ENCODE measurements at places on chromosomes 7 and 10.

DNA sequence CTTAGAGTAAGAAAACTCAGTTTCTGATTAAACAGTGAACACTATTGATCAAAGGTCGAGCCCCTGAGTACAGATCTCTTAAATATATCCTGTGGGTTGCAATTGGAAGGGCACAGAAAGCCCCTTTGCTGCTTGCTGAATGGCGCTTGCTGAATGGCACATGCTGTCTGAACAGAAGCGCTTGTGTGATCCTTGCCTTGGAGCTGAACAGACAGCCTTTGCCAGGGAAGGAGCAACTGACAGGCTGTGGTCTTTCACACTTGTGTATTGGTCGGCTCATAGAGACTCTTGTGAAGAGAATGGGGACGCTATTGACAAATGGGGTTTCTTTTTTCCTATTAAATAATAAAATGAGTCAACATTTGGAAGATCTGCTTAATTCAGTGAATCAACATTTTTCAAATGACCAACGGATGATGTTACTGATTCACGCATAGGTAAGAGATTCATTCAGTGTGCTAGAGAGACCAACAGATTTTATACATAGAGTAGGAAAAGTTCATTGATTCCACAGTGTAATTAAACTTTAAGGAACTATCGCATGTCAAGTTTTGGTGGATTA lies 99.4 kb upstream of the TNS3 start:
- no peak for DNase-seq

GRCh38 chr10:63083904-63084689 lies 49.0 kb upstream of the NRBF2 start:
- DNase-seq, result no peak

DNA sequence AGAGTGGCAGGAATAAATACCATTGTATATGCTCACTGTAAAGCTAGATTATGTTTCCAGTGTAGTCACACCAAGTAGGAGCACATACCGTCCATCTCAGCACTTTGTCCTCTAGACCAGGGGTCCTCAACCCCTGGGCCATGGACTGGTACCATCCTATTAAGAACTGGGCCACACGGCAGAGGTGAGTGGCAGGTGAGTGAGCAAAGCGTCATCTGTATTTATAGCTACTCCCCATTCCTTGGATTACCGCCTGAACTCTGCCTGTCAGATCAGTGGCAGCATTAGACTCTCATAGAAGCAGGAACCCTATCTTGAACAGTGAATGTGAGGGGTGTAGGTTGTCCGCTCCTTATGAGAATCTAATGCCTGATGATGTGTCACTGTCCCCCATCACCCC lies 735.3 kb downstream of the MAGI2 start:
- no peak for DNase-seq

DNA sequence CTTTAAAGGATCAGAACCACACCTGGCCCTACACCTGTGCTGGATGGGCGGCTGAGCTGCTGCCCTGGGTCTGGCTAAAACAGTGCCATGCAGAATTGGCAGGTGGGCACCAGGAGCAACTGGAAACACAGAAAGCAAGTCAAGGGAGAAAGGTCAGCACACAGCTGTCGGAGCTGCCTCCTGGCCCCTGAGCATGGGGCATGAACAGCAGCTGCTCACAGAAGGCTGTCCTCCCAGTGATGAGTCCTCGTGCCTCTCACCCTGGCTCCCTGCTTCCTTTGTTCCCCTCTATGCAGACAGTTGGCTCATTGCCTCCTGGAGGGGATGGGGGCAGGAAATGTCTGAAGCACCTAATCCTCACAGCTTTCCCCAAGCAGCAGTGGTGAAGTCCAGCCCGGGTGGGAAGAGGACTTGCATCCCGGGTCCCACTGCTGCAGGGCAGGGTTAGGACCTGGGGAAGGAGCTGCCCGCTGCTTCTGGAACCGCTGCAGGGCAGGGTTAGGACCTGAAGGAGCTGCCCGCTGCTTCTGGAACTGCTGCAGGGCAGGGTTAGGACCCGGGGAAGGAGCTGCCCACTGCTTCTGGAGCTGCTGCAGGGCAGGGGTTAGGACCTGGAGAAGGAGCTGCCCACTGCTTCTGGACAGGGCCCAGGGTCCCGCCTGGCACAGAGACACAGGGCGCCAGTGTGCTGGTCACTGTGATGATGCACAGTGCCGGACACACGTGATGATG lies 37.3 kb downstream of the VIPR2 start:
- no peak for DNase-seq

GRCh38 chr7:102146122-102146521 lies 140.5 kb upstream of the SH2B2 start:
- DNase-seq, result no peak

DNA sequence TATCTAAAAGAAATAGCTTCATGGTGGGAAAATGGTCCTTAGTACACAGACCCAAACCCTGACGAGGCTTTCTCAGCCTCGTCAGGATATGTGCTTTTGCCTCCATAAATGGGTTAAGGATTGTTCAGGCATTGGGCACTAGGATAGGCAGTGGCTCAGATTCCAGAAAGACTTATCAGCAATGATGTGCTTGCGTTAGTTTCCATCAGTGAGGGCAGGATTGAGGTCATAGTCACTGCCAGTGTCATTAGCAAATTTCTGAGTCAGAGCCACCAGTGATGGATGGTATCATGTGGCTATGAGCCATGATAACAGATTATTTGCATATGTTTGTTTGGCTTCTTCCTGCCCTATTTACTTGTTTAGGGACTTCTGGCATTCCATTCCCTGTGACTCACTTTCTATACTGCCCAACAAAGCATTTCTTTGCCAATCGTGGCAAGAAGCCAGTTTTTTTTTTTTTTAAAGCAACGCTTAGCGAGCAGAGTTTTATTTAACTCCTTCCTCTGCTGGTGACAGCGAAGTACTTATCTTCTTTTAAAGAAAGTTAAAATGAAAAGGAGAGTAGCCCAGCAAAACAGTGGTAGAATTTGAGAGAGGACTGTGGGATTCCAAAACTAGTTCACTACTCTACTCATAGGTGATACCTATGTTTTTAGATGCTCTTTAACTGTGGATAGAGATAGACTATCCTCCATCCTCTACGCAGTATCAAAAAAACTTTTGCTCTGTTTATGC lies 44.4 kb downstream of the MYPN start:
- no peak for DNase-seq

DNA sequence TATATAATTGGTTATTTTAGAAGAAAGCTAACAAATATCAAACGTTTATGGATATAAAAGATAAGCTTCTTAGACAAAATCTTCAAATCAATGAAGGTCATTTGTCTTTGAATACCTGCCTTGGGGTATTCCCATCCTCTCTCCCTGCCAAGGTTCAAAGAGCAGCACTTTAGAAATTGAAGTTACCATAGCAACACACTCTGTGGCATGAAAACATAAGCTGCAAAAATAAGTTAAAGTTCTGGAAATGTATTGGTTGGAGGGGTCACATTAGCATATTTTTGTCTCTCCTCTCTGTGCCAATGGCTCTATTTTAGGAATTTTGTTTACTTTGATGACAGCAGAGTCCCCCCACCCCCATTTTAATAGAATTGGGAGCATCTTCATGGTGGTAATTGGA lies 12.0 kb downstream of the ECHDC3 start:
- DNase-seq, result no peak

DNA sequence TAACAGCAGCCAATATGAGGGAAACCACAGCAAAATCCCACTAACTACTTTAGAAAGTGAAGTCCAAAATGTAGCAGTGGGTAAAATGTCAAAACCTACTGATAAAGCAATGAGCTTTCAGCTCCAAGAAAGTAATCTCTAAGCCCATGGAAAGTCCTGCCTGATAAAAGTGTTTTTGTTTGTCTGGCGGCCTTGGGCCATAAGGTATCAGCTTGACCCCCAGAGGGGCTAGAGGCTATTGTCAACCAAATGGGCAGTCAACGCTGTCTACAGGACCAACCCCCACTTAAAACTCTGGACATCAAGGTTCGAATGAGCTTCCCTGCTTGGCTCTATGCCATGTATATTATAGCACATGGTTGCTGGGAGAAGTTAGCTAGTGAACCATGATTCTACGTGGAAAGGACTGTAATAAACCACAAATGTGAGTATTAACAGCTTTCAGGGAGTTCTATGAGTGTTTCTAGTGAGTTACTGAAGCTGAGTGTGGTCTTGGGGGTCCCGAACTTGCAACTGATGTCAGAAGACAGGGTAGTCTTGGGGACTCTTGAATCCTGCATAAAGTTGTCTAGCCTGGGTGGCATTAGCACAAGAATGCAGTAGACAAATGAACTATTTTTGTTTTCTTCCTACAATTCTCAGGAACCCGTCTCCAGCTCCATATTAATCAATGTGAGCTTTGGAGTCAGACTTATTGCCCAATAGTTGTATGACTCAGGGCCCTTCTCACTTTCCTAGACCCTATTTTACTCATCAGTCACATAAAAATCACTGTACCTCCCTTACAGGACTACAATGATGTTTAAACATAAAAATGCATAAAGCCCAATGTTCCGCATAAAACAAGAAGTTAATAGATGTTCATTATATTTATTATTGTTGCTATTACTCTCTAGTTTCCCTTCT lies 164.9 kb downstream of the DGKI start:
- DNase-seq, result no peak

DNA sequence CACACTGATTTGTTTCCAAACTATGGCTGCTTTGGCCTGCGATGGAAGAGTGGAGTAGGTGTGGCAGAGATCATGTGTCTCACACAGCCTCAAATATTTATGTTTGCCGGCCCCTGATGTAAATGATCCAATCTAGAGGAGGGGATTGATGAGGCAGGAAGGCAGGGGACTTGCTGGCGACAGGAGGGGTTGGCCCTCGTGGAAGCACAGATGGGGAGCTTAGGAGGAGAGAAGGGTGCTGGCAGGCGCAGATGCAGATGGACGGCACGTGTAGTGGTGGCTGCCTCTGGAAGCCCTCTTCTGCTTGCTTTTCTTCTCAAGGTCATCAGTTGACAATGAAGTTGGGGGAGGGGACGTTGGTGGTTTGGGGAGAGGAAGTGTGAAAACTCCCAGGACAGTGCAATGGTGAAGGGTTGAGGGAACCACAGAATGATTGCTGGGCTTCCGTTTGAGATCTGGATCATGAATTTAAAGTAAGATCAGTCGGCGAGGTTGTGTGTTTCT lies 15.4 kb downstream of the COL13A1 start:
- DNase-seq, result no peak

DNA sequence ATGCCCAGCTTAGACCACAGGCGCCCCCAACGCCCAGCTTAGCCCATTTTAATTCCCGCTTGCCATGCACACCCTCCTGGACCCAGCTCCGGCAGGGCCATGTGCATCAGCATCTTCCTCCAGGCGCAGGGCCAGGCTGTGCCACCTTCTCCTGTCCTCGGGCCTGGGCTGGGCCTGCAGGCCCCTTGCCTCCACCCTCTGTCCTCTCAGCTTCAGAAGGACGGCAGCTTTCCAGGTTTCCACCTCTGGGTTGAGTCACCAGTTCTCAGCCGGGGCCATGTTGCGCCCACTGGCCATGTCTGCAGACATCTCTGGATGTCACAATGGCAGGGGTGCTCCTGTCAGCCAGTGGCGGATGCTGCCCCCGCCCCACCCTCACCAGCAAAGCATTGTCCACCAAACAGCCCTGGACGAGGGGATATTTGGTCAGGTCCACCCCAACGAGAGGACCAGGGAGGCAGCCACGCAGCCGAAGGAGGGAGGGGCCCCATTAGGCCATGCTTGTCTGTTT lies 59.1 kb upstream of the NKX6-2 start:
- no peak for DNase-seq

- no peak for DNase-seq
These were observed 57.4 kb upstream of the ADO start for GRCh38 chr10:62746951-62747729.

GRCh38 chr7:139339698-139340036 lies 1.5 kb upstream of the FMC1 start:
- no peak for DNase-seq

DNA sequence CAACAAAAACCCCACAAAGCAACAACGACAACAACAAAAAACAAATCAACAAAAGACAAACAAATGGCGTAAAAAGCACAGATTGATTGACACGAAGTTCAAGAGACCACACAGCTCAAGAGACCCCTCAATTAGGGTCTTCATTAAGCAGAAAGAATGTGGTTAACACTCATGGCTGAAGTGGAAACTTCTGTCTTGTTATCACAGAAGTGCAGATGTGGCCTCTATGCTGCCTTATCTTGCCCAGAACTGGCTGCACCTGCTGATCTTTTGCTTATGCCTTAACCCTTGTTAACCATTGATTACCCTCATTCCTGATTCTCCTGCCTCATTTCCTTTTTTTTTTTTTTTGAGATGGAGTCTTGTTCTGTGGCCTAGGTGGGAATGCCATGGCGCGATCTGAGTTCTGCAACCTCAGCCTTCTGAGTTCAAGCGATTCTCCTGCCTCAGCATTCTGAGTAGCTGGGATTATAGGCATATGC lies 3.5 kb upstream of the DAGLB start:
- no peak for DNase-seq

GRCh38 chr10:127698886-127699285 lies 38.1 kb upstream of the FOXI2 start:
- DNase-seq, result no peak

DNA sequence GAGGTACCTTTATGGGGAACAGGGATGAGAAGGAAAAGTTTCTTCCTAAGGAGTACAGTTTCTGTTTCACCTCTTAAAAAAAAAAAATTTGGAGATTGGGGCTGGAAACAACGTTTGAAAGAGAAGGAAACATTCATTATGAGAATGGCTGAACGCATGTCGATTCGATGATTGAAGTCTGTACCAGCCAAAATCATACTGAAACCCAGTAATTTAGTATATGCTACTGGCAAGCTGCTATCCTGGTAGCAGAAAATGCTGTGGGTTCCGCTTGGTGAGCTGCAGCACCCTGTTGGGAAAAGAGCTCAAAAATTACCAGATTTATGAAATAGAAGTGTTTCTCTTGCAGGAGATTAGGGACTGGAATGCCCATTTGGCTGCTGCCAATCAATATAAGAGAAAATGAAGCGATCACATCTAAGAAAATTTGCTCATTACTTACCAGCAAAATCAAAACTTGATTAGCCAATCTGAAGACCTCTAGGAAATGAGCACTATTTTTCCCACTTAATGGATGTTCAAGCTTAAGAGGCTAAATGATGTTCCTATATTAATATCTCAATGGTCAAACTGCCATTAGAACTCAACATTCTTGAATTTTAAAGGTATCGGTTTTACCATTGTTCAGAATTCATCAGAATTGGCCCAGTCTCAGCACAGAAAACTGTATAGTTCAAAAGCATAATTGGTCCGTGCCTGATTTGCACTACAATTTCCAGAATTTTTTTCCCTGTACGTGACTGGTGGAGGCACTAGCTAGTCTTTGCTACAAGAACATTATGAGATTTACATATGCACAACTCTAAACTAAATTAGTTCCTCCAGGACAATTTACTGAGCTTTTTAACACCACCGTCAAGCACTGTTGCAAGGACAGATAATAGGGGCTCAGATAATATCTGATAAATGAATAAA lies 1.2 kb upstream of the ITGB1 start:
- no peak for DNase-seq
